ENCODE measurements at places on chromosomes 6 and 20.

DNA sequence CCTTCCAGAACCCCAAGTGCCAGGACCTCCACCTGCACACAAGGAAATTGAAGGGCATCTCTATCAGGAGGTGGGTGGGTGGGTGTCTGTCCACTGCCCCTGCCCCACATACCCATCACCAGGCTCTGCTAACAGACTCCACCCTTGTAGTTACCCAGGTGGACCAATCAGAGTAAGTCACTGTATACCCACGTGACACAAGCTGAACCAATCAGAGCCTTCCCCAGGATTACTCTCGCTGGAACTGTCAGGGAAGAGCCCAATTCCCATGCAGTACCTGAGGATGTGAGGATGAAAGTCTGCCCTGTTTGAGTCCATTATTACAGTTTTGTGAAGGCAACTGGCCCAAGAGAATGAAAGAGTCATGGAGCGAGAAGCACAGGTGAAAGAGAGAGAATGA, 4.2 kb downstream of the OCSTAMP start:
- DNase-seq = no peak

GRCh38 chr6:72217626-72218025, 331.3 kb downstream of the RIMS1 start:
- DNase-seq = no peak

- no peak for DNase-seq
These were observed 39.7 kb upstream of the CCDC167 start for GRCh38 chr6:37539171-37540028.

GRCh38 chr6:72386324-72386723, 235.5 kb upstream of the KCNQ5 start:
- peak; percentile 18 for DNase-seq

GRCh38 chr6:110400208-110400607, 15.2 kb downstream of the DDO start:
- DNase-seq = no peak

DNA sequence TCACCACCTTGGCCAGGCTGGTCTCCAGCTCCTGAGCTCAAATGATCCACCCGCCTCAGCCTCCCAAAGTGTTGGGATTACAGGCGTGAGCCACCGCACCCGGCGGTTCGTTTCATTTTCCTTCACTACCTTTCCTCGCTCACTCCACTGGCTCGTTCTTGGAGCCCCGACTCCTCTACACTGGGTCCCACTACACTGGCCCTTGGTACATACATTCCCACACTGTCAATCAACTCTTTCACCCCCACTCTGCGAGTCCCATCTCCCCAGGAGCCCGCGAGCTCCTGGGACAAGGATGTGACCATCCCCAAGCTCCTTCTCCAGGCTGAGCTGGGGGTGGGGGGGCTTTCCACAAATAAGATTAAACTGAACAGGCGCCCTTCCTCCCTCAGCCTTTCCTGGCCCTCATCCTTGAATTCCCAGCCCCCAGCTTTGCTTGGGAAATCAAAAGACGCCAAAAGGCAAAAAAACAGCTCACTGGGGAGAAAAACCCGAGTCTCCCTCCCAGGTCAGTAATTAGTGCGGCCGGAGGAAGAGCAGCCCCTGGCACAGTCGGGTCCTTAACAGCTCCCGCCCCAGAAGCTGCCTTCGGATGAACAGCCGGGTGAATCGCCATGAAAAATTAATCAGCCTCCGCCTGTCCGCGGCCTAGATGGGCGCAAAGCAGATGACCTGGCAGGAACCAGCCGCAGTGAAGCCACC, 42.8 kb upstream of the LY86 start:
- no peak for DNase-seq

GRCh38 chr6:100465701-100466409, 1.1 kb upstream of the SIM1 start:
- no peak for DNase-seq

DNA sequence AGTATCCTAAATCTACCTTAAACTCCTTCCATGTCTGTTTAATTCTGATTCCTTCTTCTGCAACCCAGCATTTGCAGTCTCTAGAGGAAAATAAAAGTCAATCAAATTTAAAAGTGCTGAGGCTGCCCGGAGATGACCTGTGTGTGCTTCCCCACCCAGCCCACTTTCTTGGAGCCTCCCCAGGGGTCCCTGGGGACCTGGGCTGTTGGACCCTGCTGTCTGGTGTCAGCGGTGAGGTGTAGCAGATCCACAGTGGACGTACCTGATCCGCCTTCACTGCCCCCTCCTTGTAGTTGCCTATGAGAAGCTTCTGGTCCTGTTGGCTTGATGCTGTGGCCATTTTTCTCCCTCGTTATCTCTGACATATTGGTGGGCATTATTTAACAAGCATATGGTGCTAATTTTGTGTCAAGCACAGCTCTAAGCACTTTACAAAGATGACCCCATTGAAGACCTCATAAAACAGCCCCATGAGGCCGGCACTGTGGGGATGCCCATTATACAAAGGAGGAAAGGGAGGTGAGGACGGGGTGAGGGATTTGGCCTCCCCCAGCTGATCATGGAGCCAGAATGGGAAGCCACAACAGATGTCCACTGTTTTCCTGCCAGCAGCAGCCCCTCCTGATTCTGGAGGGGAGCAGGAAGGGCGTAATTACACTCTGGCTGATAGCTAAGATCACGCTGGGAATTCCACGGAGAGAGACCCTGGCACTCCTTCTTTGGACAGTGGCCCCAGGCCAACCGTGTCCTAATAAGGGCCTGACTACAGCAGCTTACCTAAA, 628.2 kb downstream of the CDH26 start:
- DNase-seq = no peak

DNA sequence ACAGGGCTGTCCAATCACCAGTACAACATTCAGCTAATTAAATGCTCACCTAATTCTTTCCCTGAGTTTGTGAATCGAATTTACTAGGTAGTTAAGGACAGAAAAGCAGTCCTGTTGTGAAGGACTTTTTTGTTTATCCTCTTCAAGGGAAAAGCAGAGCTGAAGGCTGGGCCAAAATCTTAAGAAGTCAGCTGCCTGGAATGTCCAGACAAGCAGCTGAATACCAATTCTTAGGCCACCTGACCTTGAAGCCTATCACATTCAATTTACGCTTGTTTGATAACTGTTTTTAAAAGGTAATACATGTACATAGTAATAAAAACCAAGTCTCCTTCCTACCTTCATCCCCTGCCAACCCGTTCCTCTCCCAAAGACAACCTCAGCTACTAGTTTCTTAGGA, 56.4 kb downstream of the UQCC1 start:
- no peak for DNase-seq

DNA sequence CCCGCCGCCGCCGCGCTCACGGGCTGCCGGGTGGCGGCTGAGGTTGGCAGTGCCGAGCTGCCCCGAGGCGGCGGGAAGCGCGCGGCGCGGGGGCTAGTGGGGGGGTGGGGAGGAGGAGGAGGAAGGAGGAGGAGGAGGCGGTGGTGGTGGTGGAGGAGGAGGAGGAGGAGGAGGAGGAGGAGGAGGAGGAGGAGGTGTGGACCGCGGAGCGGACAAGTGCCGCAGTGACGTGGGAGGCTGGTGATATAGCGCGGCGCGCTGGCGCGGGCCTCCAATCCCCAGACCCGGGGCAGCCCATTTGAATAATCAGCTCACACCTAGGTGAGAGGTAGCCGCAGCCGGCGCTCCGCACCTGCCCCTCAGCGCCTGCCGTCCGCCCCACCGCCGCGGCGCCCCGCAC, at the start of gene FOXA2:
FOXA2 (minus strand) TSS at position 51 of the 400 bp plus-strand sequence. CDS start 294 bp downstream, outside the sequence.
- DNase-seq = no peak

- DNase-seq = no peak
These were observed 635 bp upstream of the ELOVL2 start for GRCh38 chr6:11044712-11045167.

GRCh38 chr6:136410201-136411024, 120.8 kb upstream of the BCLAF1 start:
- DNase-seq = peak; percentile 56

DNA sequence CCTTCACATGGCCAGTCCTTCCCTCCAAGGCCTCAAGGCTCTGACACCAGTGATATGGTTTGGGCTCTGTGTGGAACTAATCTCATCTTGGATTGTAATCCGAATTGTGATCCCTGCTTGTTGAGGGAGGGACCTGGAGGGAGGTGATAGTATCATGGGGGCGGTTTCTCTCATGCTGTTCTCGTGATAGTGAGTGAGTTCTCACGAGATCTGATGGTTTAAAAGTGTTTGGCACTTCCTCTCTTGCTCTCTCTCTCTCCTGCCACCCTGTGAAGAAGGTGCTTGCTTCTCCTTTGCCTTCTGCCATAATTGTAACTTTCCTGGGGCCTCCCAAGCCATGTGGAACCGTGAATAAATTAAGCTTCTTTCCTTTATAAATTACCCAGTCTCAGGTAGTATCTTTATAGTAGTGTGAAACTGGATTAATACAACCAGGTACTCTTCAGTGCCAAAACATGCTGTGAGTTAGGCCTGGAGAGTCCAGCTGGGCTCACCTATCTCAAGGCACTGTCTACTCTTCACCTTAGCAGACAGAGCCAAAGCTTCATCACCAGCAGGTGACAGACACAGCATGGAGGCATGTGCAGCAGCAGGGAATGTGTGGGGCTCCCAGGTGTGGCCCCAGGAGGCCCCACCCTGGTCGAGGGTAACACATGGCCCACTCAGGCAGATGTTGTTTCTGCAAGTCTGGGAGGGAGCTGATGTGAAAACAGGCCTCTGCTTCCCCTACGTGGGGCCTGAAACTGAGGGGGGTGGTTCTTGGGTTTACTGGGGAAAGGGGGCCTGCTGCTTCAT, 97.5 kb upstream of the CDYL start:
- DNase-seq = no peak

GRCh38 chr6:137873273-137873762, 6.3 kb downstream of the TNFAIP3 start:
- DNase-seq = peak; percentile 58

DNA sequence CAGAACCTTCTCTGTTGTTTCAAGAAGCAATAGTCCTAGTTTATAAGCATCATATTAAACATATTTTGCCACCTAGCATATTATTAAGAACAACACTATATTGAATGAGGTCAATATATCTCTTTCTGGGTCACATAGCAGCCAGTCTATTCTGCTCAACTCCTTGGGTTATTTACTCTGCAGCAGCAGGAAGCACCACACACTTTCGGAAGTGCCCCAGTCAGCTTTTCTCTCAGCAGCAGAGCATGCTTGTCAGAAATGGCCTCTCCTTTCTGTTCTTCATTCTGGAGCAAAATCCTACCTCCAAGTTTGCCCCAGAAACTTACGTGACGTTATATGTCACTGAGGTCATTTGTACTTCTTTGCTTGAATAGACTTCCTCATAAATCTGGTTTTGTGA, 22.7 kb downstream of the CFAP206 start:
- DNase-seq = no peak

GRCh38 chr6:152458648-152459644, 178.2 kb downstream of the SYNE1 start:
- DNase-seq = peak; percentile 35

DNA sequence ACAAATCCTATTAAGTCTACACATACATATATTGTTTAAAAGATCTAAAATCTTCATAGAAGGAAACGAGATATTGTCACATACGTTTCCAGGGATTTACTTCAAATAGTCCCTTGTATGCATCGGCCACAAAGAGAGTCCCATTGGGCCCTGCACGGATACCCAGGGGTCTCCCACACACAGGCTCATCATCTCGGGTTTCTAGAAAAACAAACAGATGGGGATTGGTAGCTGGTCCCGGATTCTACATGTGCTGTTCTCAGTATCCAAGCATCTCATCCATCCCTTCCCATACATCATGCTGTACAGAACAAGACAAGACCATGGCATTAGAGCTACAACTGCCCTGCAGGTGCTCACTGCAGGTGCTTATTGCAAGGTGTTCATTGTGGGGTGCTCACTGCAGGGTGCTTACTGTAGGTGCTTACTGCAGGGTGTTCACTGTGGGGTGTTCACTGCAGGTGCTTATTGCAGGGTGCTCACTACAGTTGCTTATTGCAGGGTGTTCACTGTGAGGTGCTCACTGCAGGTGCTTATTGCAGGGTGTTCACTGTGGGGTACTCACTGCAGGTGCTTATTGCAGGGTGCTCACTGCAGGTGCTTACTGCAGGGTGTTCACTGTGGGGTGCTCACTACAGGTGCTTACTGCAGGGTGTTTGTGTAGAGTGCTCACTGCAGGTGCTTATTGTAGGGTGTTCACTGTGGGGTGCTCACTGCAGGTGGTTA, 21.0 kb downstream of the APMAP start:
- no peak for DNase-seq

DNA sequence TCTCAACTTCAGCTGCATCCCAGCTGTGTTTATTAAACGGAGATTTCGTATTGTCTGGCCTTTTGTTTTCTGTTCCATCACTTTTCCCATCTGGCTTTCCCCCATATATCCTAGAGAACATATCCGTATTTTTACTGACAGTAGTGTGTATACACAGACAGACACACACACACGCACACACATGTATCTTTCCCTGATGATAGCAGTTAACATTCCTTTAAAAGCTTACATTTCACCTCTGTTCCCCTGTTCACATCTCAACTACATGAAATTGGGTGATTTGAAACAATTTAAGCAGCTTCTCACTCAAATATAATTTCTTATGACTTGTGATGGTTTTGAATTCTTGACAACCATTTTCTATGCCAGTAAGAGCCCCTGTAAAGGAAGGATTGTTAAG, 207.1 kb upstream of the CEP162 start:
- no peak for DNase-seq

DNA sequence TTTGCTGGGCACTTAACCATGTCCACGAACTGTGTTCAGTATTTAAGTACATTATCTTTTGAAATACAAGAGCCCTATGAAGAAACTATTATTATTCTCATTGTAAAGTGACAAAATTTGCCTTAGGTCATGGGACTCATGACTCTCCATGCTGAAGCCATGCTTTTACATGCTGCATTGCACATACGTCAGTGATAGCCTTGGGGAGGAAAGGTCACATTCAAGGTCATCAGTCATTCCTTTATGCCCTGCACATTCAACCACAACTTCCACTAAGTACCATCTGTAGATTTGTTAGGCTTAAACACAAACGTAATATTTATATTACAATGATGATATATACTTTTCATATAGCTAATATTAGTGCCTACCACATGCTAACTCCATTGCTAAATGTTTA, 292.7 kb downstream of the TBC1D7 start:
- DNase-seq = no peak

DNA sequence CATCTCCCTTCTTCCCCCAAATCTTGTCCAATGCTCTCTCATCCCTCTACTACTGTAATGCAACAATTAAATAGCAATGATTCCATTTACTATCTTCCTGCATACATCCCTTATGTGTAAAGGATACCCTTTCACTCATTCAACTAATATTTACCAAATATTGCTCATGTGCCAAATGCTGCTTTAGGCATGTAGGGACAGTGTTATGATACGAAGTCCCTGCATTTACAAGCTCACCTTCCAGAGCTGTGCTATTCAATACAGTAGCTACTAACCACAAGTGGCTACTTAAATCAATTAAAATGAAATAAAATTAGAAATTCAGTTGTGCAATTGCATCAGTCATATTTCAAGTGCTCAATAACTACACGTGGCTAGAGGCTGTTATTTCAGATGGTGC, 41.1 kb downstream of the GMDS start:
- DNase-seq = no peak

DNA sequence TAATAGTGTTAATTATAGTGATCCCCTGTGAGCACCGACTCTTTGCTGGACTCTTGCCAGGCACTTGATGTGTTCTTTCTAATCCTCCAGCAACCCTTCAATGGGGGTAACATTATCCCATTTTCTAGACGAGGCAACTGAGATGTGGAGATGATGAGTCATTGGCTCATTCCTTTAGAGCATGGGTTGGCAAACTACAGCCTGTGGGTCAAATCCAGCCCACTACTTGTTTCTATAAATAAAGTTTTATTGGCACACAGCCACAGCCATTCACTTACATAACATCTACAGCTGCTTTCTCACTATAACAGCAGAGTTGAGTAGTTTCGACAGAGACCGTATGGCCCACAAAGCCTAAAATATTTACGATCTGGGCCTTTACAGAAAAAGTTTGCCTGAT, 249.5 kb upstream of the KCNG1 start:
- peak; percentile 58 for DNase-seq

Measured in fibroblast of skin of back (primary cell).